ENCODE measurements at places on chromosomes 2 and 18.

GRCh38 chr2:146129231-146129630, 1609.3 kb upstream of the ZEB2 start:
- no peak for DNase-seq

DNA sequence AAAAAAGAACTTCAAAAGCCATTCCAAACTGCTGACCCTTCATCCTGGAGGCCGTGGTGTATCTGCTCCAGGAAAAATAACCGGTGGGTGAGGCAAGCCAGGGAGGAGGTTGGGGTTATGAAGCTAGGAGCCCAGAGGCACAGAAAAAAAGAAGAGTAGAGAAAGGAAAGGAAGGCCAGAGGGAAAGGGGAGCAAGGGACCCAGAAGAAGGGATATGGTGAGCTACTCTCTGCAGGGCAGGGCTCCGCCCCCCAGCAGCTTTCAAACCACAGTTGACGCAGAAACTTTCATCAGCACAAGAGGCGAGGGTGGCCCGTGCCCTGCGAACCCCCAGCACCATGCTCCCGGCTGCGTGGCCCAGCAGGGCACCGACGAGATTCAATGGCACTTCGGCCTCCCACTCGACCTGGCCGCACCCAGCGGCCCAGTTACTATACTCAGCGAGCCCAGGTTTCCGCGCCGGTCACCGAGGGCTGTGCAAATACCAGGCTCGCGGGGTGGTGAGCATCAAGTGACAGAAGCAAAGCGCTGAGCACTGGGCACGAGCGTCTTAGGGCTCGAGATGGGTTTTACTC, 665 bp downstream of the MCM6 start:
- DNase-seq: peak; percentile 72

- no peak for DNase-seq
Measured at GRCh38 chr2:179594268-179595112, 266.9 kb downstream of the ZNF385B start.

DNA sequence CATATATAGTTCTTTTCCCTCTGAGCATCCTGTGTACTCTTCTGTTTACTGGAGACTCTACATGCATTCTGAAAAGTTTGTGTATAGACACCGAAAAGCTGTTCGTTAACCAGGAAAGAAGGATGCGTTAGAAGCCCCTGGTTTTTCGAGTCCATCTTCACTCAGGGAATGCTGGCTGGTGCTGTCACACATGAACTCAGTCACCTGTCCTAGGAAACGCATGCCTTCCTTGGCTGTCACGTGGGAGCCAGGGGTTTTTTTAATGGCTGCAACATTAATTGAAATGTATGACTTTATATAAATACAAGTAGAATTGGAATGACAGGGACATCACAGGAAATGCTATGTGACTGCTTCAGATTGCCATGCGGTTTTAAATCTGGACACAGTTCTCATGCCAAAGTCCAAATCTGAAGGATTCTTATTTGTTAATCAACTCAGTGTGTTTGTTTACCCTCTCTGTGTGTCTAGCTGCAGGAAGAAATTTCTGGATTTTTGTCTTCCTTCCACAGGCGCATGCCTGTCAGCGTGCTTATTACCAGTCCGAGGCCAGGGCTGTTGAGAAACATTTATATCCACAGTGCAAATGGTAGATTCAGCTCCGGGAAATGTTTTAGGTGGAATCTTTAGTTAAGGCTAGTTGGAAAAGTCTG, 2.6 kb downstream of the RAMP1 start:
- no peak for DNase-seq

DNA sequence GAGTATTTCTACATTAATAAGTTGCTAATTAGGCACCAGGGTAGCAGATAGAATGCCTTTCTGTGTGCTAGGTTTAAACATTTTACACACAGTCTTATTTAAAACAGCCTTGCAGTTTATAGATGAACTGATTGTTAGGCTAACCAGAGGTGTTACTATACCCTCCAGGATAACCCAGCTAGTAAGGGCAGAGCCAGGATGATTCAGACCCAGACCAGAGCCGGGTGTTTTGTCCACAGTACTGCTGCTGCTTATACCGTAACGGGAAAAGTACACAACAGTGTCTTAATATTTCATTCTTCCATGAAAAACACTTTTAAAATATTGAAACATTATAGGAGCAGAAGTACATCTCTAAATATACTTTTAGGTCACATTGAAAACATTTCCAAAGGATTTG, 82.7 kb downstream of the MALT1 start:
- no peak for DNase-seq

DNA sequence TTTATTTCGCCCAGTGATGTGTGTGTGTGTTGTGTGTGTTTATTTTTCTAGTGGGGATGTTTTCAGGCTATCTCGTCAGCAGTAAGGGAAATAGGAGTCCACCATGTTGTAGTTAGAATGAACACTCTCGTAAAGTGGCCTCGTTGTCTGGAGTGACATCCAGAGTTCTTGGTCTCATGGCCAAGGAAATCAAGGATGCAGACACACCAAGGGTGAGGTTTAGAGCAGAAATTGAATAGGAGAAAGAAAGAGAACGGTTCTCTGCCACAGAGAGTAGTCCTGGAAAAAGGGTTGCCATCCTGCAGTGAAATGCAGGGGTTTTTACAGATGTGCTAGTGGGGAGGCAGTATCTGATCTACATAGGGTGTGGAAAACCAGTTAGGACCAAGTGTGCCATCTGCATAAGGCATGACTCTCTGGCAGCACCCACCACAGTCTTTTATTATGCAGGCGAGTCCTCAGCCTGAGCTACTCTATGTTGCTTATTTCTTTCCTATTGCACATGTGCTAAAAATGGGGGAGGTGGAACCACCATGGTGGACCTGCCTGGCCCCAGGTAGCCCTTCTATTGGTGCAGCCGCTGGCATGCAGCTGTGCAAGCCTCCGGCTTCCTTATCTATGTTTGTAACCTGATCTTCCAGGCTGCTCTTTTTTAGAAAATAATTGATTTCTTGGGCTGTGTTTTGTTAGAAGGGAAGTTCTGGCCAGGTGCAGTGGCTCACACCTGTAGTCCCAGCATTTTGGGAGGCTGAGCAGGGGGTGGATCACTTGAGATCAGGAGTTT, 23.2 kb downstream of the RALB start:
- no peak for DNase-seq

DNA sequence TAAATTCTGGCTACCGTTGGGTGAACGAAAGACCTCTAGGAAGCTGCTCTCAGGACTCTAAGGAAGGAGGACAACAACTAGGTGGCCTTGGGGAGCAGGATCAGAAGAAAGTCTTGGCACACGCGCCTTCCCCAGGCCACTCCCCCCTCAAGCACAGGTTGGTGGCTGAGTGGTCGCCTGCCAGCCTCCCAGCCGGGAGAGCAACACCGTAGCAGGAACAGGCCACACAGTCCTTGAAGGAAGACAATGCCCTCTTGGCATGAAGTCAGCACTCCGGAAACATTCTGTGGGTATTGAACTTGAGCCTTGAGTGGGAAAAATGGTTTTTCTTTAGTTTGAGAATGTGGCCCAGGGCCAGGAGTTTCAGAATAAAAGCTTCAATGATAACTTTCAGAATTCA, 87.4 kb upstream of the AGAP1 start:
- DNase-seq: no peak

DNA sequence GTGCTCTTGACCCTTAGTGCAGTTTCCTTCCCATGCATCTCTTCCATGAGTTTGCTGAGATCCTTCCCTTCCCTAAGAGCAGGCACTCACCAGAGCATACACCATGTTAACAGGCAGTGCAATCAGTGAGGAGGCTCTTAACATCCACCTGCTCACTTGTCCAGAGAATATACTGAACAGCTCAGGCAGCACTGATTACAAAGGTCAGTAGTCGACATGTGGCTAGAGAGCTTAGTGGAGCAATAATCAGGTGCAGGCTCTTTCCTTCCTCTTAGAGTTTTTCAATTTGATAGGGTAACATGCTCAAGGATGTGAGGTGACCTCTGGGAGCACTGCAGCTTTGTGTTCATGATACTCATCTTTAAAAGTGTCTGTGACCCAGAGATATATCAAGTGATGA, 144.1 kb upstream of the SETBP1 start:
- no peak for DNase-seq

All from stimulated activated CD4-positive, alpha-beta T cell treated with anti-CD3 and anti-CD28 coated beads, Interleukin-12 subunit alpha, Interleukin-12 subunit beta, amount 100 ng/mL, for 48 hours (primary cell).